ENCODE measurements at places on chromosomes 11 and 22. TPM values are rescaled to one million over a fixed set of nuclear protein-coding genes. Genes with fewer than 3 reads are reported as not detected.

DUSP8 gene
- 1.9 TPM for total RNA-seq

- DNase-seq, result no peak
These were observed 203.1 kb upstream of the BLID start for GRCh38 chr11:122319085-122319484.

PTPRCAP gene
- total RNA-seq, result 11.1 TPM

GRCh38 chr11:121435551-121436511, 16.3 kb upstream of the SORL1 start:
- DNase-seq, result no peak

- DNase-seq, result no peak
These were observed 50.0 kb upstream of the CARD18 start for GRCh38 chr11:105189581-105189980.

TNNI2 gene
- not detected for total RNA-seq

GRCh38 chr11:87819151-87819550, 356.1 kb downstream of the RAB38 start:
- no peak for DNase-seq

DNA sequence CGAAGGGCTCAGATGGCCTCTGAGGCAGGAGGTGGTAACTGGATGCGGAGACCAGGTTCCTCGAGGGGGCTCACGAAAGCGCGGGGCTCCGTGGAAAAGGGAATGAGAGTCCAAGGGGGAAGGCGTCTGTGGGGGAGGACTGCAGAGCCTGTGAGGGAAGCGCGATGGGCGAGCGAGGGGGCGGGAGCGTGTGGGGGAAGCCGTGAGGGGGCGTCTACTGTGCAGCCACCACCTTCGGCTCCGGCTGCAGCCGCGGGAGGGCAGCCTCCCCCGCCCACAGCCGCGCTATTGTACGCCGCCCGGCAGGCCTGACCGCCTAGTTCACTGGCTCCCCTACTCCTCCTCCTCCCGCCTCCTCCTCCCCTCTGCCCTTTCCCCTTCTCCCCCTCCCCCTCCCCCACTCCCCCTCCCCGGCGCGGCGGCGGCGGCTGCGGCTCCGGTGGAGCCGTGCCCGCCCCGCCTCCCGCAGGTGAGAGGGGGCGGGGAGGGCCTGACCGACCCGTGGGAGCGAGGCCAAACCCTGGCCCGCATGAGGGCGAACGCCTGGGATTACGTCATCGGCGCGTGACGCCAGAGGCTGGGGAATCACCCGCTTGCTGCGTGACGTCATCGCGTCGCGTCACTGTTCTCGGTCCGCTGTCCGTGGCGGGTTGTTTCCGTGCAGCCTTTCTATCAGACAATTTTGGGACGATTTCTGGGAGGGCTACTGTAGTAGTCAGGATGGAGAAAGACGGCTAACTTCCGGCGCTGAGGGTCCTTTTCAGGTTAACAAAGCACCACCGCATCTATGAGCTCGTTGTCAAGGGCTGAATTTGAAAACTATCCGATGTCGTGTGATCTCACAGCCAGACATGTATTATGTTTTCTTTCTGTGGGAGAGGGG, at the start of gene PAK1:
TSS of gene PAK1 (minus strand) at position 294 of the 883 bp plus-strand sequence. CDS start 81,574 bp downstream, outside the sequence.
- peak; percentile 47 for DNase-seq

CTSW gene
- not detected for total RNA-seq

- no peak for DNase-seq
These were observed 10.5 kb downstream of the CD3E start for GRCh38 chr11:118314988-118315411.

GRCh38 chr11:40037005-40037404, 1422.4 kb downstream of the LRRC4C start:
- no peak for DNase-seq

DNA sequence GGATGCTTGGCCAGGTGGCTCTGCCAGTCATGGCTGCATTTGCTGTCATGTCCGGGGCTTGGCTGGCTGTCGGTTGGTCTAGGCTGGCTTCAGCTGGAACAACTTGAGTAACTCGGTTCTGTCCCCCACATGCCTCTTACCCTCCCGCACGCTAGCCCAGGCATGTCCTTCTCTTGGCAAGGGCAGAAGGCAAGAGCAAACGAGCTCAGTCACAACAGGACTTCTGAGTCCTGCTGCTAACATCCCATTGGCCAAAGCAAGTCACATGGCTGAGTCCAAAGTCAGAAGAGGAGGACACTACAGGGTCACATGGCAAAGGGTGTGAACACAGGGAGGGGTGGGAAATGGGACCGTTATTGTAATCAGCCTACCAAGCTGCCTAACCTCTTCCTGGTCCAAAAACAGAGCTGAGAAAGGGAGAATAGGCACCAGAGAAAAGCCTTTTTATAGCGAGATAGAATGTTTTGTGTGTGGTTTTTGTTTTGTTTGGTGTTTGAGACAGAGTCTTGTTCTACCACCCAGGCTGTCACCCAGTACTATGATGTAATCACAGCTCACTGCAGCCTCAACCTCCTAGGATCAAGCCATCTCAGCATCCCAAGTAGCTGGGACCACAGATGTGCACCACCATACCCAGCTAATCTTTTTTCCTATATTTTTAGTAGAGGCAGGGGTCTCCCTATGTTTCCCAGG, 81.9 kb downstream of the MN1 start:
- DNase-seq, result no peak

DNA sequence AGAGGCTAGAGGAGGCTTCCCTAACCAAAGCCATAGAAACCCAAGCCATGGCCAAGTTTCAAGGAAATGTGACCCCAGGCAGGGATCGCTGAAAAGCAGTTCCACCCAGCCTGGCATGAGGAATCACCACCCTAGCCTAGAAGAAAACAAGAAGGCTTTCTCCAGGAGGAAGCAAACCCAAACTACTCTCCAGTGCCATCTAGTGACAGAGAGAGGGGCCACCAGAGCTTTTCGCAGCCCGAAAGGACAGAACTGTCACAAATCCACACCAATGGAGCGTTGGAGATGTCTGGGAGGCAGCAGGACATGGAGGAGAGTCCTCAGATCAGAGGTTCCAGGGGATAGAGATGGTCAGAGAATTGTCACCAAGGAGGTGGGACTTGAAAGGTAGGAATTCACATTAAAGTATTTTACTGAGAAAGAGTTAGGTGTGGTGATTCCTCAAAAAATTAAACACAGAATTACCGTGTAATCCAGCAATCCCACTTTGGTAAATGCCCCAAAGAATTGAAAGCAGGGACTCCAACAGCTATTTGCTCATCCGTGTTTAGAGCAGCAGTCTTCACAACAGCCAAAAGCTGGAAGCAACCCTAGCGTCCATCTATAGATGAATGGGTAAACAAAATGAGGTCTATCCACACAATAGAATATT, 67.3 kb upstream of the NUP50 start:
- DNase-seq, result peak; percentile 31

DNA sequence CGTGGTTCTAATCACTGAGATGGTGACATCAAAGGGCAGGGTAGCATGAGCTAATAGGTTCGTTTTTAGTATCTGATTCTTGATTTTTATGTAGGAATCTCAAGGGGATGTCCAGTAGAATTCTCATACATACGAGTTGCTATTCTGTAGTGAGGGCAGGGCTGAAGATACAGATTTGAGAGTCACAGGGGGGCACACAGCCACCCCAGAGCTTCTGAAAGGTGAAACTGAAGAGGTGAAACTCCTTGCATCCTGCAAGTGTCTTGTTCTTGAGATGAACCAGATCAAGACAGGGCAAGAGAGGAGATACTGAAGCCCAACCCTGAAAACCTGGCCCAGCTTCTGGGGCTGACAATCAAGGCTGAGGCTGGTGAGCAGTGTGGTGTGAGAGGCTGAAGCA, 35.6 kb upstream of the TMEM123 start:
- DNase-seq, result no peak

KCNQ1 gene
- 11.4 TPM for total RNA-seq

GRCh38 chr11:114188851-114189570, 107.2 kb upstream of the NNMT start:
- no peak for DNase-seq

All from tibial nerve (tissue), 4 donors.